Endodermal cell (in vitro differentiated cells): ENCODE measurements at places on chromosomes 11 and 22. TPM values are rescaled to one million over a fixed set of nuclear protein-coding genes. Genes with fewer than 3 reads are reported as not detected.
A peak's percentile ranks its signal among the peaks of the same experiment; 100 is the strongest.

TSG101 gene
- total RNA-seq, result 56.3 and 63.1 TPM in 2 replicates

FBLN1 gene
- total RNA-seq, result 197 and 226 TPM in 2 replicates

CDC42BPG gene
- total RNA-seq, result 12.3 and 12.6 TPM in 2 replicates

MPZL2 gene
- total RNA-seq, result 4.1 to 7.0 TPM (median 4.4 TPM) in 3 replicates

HOATZ gene
- total RNA-seq, result 0.72 TPM in 1 of 2 replicates, not detected in the other

MS4A6E gene
- total RNA-seq, result not detected in 3 replicates

- no peak overlapping the region for H3K27ac ChIP-seq
- no peak for DNase-seq
- no peaks in the 10 kb centered on the region for H3K4me1 ChIP-seq
- H3K4me3 ChIP-seq, result no peak overlapping the region
Observed at GRCh38 chr11:132184079-132184478, 813.7 kb downstream of the NTM start.

- H3K27ac ChIP-seq, result no peak overlapping the region
- H3K4me3 ChIP-seq, result no peak overlapping the region
- DNase-seq, result no peak
- H3K36me3 ChIP-seq, result no peaks in the 10 kb centered on the region
- H3K4me1 ChIP-seq, result no peaks in the 10 kb centered on the region
- no peaks in the 10 kb centered on the region for H3K27me3 ChIP-seq
Observed at GRCh38 chr22:26033071-26033470, 136.2 kb upstream of the SEZ6L start.

DNA sequence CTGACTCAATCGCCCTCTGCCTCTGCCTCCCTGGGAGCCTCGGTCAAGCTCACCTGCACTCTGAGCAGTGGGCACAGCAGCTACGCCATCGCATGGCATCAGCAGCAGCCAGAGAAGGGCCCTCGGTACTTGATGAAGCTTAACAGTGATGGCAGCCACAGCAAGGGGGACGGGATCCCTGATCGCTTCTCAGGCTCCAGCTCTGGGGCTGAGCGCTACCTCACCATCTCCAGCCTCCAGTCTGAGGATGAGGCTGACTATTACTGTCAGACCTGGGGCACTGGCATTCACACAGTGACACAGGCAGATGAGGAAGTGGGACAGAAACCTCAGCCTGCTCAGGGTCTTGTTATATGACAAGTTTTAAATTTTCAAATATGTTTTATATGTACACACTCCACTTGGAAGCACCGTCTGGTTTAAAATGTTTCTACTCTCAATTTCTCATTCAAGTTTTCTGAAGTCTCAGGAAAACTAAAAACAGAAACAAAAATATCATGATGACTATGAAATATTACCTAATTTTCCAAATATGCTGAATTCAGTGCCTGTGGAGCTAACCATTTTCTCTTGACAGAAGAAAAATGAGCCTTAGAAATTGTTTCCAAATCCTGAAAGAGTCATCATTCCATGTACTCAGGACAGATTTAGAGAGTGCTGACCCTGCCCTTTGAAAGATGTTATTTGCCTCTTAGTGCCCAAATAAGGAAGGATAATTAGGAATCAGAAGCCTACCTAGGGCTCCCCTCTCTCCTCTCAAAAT is 48.8 kb upstream of the TOP3B start:
- H3K4me3 ChIP-seq, result no peak overlapping the region
- no peaks in the 10 kb centered on the region for H3K36me3 ChIP-seq
- DNase-seq, result no peak
- no peak overlapping the region for H3K27ac ChIP-seq
- no peaks in the 10 kb centered on the region for H3K4me1 ChIP-seq

GRCh38 chr22:31449506-31449905 is 40.1 kb downstream of the EIF4ENIF1 start:
- H3K27me3 ChIP-seq, result no peaks in the 10 kb centered on the region
- H3K36me3 ChIP-seq, result peaks cover 82% of the 10 kb centered on the region
- no peak overlapping the region for H3K27ac ChIP-seq

DNA sequence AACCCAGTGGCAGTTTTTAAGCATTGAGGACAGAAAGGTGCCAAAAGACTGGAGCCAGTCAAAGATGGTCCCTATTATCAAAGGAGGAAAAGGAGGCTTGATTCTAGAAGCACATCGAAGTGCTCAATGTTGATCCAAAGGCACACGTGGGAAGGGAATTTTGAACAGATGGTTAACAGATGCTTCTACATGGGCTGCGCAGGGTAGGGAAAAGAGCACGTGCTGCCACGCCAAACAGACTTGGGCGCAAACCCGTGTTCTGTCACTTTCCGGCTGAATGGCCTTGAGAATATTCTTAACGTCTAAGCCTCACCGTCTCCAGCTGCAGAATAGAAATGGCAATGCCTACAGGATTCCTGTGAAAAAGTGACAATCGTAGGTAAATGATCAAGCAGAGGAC is 217.9 kb upstream of the MTNR1B start:
- H3K27ac ChIP-seq, result no peak overlapping the region
- no peaks in the 10 kb centered on the region for H3K27me3 ChIP-seq
- no peaks in the 10 kb centered on the region for H3K36me3 ChIP-seq
- no peak for DNase-seq
- H3K4me1 ChIP-seq, result no peaks in the 10 kb centered on the region

- H3K4me1 ChIP-seq, result peaks cover 23% of the 10 kb centered on the region
- no peaks in the 10 kb centered on the region for H3K36me3 ChIP-seq
- no peak overlapping the region for H3K4me3 ChIP-seq
- H3K27me3 ChIP-seq, result no peaks in the 10 kb centered on the region
Observed at GRCh38 chr11:94755494-94755893, 12.7 kb upstream of the AMOTL1 start.

GRCh38 chr11:121466063-121466794 is 13.5 kb upstream of the SORL1-AS1 start:
- no peaks in the 10 kb centered on the region for H3K27me3 ChIP-seq
- no peak overlapping the region for H3K4me3 ChIP-seq
- DNase-seq, result peak; percentile 95
- no peak overlapping the region for H3K27ac ChIP-seq

DNA sequence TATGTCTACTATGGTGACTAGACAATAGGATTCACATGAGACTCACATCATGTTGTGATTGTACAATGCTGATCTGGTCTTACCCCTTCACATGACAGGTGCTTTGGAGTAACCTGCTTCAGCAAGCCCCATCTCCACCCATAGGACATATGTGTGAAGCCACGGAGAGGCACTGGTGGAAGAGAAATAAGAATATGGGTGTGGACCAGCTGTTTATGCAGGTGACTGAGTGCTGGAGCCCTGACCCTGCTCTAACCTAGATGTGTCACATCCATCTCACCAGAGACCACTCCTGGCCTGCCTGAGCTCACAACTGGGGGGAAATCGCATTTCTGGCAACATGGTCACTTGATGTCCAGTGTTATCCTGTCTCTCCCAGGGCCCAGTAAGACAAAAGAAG is 119.7 kb downstream of the GGTLC2 start:
- H3K27ac ChIP-seq, result no peak overlapping the region
- no peaks in the 10 kb centered on the region for H3K36me3 ChIP-seq
- H3K27me3 ChIP-seq, result peaks cover 41% of the 10 kb centered on the region
- no peak overlapping the region for H3K4me3 ChIP-seq
- DNase-seq, result no peak

DNA sequence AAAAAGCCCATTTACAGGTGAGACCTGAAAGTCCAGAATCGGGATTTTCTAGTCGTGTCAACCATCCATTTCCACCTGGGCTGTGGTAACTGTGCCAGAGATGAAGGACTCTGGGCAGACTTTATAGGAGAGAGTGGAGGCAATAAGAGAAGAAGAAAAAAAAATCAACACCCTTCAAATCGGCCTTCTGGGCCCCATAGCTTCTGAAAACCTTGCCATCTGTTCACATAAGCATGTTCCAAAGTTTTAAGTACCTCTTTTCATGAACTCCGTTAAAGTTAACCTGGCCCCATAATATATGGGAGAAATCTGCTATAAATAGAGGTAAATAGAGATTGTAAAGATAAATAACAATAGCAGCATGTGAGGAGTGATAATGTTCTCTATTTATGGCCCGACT is 470.5 kb downstream of the MIAT start:
- no peaks in the 10 kb centered on the region for H3K36me3 ChIP-seq
- H3K4me1 ChIP-seq, result no peaks in the 10 kb centered on the region
- no peak for DNase-seq
- H3K4me3 ChIP-seq, result no peak overlapping the region
- no peak overlapping the region for H3K27ac ChIP-seq
- peaks cover 8% of the 10 kb centered on the region for H3K27me3 ChIP-seq

DNA sequence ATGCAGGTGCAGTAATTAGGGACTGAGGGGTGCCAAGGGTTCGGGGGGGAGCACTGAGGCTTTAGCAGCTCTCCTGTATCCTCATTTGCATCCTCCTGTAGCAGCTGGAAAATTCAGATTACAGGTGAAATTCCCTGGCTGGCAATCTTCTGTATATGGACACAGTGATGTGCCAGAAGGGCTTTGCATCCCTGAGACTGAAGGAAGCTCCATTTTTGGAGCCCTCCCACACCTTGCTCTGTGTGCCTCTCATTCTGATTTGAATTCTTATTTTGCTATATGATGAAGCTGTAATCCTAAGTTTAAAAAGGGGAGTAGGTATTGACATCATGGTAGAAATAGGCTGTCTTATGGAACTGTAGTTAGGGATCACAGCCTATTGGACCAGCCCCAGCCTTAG is 46.6 kb downstream of the SCN3B start:
- no peak for DNase-seq
- no peak overlapping the region for H3K27ac ChIP-seq
- peaks cover 97% of the 10 kb centered on the region for H3K36me3 ChIP-seq
- no peak overlapping the region for H3K4me3 ChIP-seq

GRCh38 chr11:129141748-129142523 is 50.2 kb downstream of the ARHGAP32 start:
- H3K4me3 ChIP-seq, result no peak overlapping the region
- H3K27ac ChIP-seq, result no peak overlapping the region
- no peaks in the 10 kb centered on the region for H3K27me3 ChIP-seq
- no peaks in the 10 kb centered on the region for H3K4me1 ChIP-seq
- no peak for DNase-seq

DNA sequence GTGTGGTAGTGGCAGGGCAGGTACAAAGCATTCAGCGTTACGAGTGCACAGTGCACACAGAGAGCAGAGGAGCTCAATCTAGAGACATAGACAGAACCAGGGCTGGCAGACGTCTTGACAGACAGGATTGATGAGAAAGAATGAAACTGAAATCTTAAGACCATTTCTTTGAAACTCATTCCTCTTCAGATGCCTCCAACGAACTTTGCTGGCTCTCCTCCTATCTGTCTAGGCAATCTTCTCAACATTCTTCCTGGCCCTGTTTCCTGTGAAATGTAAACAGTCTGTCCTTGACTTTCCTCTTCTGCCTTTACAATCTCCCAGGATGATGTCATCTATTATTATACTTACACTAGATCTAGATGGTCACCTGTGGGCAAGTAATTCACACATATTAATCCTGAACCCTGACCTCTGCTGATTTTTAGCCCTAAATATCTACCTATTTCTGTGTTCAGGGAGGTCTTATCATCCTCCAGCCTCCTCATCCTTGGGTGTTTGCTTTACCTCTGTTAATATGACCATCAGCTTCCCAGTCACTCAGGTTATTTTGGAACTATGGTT is 119.5 kb downstream of the ENTHD1 start:
- peaks cover 27% of the 10 kb centered on the region for H3K27me3 ChIP-seq
- no peak overlapping the region for H3K4me3 ChIP-seq
- no peak overlapping the region for H3K27ac ChIP-seq

DNA sequence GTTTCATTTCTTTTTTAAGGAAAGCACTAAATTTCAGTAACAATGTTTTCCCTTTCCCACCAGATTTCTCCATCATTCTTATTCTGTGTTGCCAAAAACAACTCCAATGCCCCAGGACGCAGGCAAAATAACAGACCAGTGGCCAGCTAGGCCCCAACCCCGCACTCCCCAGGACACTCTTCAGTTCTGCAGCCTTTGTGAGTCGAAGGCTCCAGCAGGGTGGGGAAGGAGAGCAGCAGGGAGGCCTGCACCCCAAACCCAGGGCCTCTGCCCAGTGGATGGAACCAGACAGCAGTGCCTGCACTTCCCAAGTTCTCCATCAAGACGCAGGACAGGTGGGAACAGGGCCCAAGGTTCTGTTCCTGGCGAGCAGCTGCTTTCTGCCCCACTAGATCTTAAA is 34.4 kb downstream of the PPP2R1B start:
- H3K4me3 ChIP-seq, result no peak overlapping the region
- H3K4me1 ChIP-seq, result peaks cover 3% of the 10 kb centered on the region
- DNase-seq, result no peak
- H3K27ac ChIP-seq, result no peak overlapping the region
- H3K36me3 ChIP-seq, result peaks cover 17% of the 10 kb centered on the region
- H3K27me3 ChIP-seq, result no peaks in the 10 kb centered on the region

- no peaks in the 10 kb centered on the region for H3K36me3 ChIP-seq
- H3K27ac ChIP-seq, result no peak overlapping the region
- no peak overlapping the region for H3K4me3 ChIP-seq
- DNase-seq, result no peak
- H3K27me3 ChIP-seq, result no peaks in the 10 kb centered on the region
- H3K4me1 ChIP-seq, result no peaks in the 10 kb centered on the region
Observed at GRCh38 chr11:77510851-77511250, 37.0 kb upstream of the PAK1 start.

DNA sequence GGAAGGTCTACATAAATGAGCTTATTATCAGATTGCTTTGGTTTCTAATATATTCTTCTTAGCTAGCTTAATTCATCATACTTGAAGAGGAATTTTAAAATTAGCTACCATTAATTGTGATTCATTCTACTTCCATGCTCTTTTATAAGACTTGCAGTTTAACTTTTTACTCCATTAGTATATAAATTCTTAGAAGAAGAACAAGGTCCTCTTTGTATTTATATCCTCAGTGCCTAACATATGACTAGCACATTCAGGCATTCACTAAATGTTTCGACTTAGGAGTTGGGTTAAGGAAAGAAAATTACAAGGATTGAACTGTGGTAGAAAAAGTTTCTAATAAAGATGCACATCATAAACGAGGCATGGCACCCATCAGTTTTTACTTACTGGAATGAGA is 1135.5 kb downstream of the JRKL start:
- no peaks in the 10 kb centered on the region for H3K36me3 ChIP-seq
- no peak overlapping the region for H3K4me3 ChIP-seq
- H3K27ac ChIP-seq, result no peak overlapping the region
- H3K27me3 ChIP-seq, result no peaks in the 10 kb centered on the region
- no peaks in the 10 kb centered on the region for H3K4me1 ChIP-seq
- DNase-seq, result no peak

DNA sequence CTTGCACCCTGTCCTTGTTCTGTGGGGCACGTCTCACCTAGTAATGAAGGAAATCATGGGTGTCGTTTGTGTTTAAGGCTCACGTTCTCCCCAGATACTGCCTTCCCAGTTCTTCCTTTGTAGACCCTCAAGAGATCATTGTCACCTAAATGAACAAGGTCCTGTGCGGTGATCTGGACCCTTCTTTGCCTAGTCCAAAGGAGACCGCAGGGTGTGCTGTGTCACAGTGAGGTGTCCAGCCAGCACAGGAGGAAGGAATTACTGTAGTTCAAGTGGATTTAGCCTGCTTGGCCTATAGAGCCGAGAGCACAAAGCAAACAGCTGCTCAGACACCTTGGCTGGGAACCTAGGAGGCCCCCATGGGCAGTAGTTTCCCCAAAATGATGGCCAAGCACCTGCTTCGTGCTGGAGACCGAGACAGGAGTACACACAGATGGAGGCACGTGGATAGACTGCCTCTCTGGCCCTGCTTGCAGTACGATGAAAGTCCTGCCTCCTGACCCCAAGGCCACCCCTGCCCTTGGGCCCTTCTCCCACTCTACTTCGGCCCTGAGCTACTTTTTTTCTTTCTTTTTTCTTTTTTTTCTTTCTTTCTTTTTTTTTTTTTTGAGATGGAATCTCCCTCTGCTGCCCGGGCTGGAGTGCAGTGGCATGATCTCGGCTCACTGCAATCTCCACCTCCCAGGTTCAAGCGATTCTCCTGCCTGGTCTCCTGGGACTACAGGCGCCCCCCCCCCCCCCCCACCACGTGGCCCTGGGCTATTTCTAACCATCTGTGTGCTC is 19.4 kb upstream of the PPFIA1 start:
- no peak for DNase-seq
- peaks cover 12% of the 10 kb centered on the region for H3K4me1 ChIP-seq
- no peak overlapping the region for H3K27ac ChIP-seq
- no peaks in the 10 kb centered on the region for H3K36me3 ChIP-seq
